ENCODE measurements at places on chromosomes 1 and 21. TPM values are rescaled to one million over a fixed set of nuclear protein-coding genes. Genes with fewer than 3 reads are reported as not detected.

TLCD4 gene
- total RNA-seq = 75.7 TPM

- DNase-seq = no peak
These were observed 119.0 kb upstream of the TNR start for GRCh38 chr1:175862408-175862807.

- DNase-seq = no peak
These were observed 188.0 kb downstream of the GRIK3 start for GRCh38 chr1:36846357-36846756.

DNA sequence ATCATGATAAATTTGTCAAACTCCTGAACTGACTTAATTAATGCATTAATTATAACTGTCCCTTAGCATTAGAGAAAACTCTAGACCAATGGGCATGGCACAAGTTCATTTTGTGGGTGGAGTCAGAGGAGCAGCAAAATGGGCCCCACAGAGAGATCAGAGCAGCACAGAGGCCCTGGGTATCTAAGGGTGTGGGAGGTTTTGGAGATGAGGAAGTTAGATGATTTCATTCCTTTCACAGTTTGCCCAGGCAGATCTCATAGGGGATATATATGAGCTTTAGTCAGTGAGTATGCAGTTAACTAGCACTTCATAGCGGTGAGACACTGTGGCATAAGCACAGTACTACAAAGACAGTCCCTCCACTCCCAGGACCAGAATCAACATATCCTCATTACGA lies 117.3 kb downstream of the MAB21L3 start:
- no peak for DNase-seq

DNA sequence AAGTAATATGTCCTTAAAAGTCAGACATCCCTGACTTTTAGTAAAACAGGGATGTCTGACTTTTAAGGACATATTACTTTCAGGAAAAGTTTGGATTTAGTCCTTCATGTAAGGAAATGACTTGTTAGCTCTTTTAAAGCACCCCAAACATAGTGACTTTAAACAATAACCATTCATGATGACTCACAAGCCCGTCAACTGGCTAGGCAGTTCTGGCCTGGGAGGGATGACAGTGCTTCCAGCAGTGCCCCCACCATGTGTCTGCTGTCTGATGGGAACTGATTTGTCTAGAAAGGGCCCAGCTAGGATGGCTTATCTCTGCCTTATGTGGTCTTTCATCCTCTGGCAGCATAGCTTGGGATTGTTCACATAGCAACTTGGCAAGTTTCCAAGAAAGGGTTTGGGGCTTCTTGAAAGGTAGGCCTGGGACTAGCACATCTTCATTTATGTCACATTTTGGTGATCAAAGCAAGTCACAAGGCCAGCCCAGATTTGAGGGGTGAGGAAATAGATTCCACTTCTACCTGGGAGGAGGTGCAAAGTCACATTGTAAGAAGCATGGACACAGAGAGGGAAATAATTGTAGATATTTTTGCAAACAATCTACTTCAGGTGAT lies 143.5 kb downstream of the C1orf94 start:
- no peak for DNase-seq

DNA sequence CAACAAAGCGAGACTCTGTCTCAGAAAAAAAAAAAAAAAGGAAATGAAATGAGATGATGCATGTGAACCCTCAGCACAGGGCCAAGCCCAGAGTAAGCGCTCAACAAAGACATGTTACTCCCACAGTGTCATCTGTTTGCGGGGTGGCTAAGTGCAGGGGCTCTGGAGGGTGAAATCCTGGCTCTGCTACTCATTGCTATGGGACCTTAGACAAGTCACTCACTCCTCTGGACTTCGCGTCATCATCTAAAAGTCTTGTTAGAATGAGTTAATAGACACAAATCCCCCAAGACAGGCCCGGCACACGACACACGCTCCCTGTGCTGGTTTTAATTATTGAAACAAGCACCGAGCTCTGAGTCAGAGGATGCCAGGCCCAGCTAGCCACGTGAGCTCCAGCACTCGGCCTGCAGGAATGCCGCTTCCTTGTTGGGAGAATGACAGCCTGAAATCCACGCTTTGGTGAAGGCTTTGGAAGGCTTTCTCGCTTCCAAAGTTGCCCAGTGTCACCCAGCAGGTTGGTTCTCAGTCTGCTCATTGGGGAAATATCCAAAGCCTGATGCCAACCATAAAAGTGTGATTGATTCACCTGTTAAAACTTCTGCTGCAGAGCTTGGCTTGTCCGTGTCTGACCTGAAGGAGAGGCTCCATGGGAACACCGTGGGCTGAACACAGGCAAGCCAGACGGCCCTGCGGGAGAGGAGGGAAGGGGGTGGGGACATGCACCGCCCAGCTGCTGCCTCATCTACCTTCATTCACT lies 36.7 kb upstream of the TARDBP start:
- DNase-seq = no peak

- DNase-seq = no peak
These were observed 55.1 kb downstream of the HFM1 start for GRCh38 chr1:91349524-91349923.

DNA sequence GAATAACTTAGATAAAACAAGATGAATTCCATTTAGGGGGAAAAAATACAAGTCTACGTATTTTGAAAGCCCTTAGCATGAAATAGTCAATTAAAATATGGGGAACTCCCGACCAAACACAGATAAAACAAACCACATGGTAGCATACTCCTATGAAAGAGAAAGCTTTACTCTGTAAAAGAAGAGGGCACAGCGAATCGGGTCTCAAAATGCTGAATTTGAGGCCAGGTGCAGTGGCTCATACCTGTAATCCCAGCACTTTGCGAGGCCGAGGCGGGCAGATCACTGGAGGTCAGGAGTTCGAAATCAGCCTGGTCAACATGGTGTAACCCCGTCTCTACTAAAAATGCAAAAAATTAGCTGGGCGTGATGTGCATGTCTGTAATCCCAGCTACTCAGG lies 116.9 kb upstream of the TIAM1 start:
- DNase-seq = no peak

- no peak for DNase-seq
These were observed 2250.4 kb downstream of the MRPL39 start for GRCh38 chr21:23356905-23357304.

DDAH1 gene
- 10.1 TPM for total RNA-seq

DHRS3 gene
- 89.7 TPM for total RNA-seq

SPOCD1 gene
- total RNA-seq = not detected

DNA sequence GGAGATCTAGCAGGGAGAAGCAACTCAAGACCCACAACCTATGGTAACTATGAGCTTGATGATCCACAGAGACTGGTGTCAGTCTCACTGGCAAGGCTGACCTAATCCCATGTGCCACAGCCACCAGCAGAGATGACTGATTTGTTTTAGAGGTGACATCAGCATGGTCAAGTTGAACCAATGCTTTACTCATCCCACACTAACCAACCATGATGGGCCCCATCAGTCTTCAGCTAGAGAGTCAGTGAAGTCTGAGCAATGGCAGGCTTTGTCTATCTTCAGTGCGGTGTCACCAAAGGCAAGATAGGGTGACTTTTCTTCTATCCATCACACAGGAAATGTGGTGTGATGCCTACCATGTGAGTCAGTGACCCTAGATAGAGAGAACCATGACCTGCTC lies 1470.7 kb downstream of the NCAM2 start:
- DNase-seq = no peak

TRAF3IP3 gene
- total RNA-seq = 1.2 TPM

DNA sequence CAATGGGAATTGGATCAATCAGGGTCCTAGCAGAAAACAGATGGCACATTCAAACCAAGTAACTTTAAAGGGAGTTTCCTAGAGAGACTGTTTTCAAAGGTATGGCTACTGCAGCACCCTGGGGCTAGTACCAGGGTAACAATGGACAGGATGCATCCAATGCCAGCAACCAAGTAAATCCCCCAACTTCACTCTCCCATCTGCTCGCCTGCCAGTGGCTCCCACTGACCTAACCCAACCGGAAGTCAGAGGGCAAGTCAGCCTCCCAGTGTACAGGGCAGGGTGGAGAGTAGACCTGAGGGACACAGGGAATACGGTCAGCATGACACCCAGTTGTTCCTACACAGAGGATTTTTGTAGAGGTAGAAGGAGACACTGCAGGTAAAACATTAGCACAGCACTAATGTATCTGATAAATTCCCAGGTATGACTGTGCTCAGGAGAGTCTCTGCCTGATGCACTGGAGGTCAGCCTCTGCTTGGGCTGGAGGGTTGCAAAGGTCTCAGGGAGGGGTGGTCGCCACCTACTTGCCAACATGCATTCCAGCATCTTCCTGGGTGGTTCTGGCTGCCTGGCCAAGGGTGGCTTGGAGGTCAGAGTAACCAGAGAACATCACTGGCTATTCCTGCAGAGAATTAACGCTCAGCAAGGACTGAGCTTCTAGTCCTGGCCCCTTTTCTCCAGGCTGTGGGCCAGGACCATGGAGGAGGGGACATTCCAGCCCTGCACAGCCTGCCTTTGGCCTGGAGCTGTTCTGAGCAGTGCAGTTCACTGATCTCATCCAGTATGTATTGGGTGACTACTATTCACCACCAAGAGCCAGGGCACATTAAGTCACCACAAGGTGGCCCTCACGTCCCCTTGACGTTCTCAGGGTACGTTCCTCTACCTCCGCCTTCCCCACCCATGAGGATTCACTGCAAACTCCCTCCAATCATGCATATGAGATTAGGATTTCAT lies 5.1 kb upstream of the GJA4 start:
- DNase-seq = no peak

ASH1L gene
- 38.7 TPM for total RNA-seq

GPR3 gene
- 0.16 TPM for total RNA-seq

All from left ventricle myocardium inferior (tissue), 1 donor.